ENCODE measurements at places on chromosomes 11 and 22.

DNA sequence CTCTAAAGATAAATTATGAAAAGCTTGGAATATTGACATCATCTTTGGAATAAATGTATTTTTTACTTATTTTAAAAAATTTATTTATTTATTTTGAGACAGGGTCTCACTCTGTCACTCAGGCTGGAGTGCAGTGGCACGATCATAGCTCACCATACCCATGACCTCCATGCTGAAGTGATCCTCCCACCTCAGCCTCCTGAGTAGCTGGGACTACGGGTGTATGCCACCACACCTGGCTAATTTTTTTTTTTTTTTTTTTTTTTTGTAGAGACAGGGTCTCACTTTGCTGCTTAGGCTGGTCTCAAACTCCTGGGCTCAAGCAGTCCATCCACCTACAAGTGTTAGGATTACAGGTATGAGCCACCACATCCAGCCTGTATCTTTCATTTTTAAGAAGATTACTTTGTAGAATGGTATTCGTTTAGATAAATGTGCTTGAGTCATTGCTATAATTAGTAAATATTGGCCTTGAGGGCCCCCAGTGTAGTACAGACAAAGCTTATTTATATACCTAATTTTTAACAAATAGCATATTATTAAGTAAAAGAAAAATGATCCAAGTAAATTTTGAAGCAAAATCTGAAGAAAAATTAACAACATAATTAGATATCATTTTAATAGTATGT, 8.5 kb downstream of the SWAP70 start:
- no peak for DNase-seq

DNA sequence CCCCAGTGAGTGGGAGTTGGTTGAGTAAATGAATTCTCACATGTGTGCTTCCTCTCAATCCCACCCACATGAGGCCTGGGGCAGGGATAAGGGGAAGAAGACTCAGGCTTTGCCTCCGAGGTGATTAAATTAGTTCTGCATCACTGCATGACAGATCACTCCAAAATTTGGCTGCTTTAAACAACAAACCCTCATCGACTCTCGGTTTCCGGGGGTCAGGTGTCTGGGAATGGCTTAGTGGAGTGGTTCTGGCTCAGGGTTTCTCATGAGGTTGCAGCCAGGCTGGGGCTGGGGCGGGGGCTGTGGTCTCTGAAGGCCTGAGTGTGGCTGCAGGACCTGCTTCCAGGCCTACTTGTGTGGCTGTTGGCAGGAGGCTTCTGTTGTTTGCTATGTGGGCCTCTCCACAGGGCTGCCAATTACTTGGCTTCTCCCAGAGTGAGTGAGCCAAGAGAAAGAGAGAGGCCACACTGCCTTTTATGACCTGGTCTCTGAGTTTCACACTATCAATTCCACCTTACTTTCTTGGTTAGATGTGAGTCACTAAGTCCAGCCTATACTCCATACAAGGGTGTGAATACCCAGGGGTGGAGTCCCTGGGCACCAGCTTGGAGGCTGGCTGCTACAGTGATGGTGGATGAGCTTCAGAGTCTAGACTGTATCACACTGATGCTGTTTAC, 15.9 kb downstream of the MOGAT2 start:
- DNase-seq = no peak

GRCh38 chr22:42172773-42173172, 42.2 kb upstream of the CYP2D6 start:
- no peak for DNase-seq

DNA sequence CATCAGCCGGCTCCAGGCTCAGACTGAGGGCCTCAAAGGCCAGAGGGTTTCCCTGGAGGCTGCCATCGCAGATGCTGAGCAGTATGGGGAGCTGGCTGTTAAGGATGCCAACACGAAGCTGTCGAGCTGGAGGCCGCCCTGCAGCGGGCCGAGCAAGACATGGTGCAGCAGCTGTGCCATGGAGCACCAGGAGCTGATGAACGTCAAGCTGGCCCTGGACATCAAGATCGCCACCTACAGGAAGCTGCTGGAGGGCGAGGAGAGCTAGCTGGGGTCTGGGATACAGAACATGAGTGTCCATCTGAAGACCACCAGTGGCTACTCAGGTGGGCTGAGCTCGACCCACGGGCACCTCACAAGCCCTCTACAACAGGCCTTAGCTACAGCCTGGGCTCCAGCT, 4.0 kb upstream of the SCUBE2 start:
- peak; percentile 24 for DNase-seq

DNA sequence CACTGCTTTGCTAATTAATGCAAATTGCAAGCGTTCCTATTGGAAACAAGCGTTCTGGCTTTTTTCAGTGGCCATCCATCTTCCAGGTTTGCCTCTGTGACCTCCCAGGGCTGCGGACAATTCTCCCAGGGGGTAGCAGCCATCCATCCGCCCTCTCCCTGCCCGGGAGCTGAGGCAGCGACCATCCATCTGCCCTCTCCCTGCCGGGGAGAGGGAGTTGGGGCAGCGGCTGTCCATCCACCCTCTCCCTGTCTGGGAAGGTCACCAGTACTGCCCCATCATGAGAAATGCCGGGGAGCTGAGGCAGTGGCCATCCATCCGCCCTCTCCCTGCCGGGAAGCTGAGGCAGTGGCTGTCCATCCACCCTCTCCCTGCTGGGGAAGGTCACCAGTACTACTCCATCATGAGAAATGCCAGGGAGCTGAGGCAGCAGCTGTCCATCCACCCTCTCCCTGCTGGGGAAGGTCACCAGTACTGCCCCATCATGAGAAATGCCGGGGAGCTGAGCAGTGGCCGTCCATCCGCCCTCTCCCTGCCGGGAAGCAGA, 394.7 kb downstream of the BRD1 start:
- DNase-seq = no peak

DNA sequence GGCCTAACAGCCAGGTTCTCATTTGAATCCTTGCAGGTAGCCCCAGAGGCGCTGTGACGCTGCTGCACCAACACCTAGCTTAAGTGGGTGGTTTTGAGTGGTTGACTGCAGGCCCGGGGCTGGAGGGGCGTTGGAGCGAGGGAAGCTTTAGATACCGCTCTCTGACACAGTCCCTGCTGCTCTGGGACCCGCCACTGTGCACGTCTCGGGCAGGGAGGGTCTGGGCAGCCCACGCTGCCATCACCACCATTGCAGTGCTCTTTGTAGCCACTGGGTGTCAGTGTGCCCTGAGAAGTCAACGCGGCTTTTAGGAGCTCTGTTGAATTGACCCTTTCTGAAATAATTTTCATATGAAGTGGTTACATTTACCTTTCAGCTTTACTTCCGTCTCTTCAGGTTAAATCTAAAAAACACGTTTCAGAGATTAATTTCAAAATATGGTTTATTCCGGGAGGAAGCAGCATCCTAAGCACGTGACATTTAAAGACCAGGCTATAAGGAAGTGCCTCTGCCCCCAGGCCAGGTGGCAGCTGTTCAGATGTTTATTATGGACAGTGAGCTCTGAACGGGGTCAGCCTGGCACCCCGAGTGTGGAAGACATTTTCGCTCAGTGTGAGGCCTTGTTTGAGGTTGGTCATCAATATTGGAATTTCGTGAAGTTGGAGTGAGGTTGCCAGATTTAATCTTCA, 30.9 kb upstream of the PARVB start:
- DNase-seq = peak; percentile 69

DNA sequence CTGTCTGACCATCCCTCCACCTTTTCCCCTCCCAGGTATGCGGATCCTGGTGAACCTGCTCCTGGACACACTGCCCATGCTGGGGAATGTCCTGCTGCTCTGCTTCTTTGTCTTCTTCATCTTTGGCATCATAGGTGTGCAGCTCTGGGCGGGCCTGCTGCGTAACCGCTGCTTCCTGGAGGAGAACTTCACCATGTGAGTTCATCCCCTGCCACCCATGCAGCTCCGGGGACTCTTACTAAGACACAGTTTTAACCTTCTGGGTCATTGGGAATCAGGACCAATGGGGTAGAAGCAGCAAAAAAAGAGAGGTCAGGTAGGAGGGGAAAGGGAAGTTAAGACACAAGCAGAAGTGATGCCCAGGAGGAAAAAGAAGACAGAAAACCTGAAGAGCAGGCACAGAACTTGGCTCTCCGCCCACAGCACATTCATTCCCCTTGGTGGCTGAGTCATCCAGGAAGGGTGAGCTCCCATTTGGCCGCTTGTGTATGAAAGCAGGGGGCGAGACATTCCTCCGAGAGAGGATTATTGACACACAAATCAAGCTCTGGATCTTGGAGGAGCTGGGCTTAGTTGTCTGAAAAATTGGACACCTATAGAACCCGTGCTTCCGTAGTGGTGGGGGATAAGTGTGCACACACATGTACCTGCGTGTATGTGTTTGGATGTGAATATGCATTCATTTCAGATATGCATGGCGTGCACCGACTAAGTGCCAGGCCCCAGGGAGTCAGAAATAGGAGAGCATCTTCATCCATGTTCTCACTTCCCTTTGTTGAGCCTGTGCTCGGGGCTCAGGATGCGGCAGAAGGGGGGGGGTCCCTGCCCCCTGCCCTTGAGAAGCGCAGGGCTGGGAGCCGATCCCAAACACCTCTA, 64.2 kb downstream of the CACNA1I start:
- peak; percentile 35 for DNase-seq

DNA sequence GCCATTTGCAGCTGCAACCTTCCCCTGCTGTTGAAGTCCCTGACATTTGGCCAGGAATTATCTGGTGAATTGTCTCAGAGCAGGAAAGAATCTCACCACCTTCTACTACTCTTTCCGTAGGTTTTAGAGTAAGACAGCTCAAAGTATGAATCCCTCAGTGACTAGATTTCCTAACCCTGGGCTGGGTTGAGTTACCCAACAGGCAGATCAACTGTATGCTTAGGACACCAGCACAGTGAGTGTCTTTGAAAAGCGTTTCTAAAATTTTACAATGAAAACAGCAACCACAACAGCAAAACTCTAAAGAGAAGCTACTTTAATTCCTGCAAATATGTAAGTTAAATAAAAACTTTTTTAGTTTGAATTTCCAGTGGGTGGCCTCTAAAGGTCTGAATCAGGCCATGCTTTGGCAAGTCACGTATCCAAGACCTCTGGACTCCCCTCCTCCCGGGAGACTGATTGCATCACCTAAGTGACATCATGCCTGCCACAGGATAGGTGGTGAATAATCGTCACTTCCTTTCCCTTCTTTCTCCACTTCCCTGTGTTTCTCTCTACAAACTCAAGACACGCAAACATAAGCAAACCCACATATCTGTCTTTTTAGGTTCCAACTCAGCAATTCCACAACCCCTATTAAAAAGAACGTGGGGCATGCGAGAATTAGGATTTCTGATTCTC, 7.8 kb downstream of the OR8B12 start:
- DNase-seq = no peak

Measured in stimulated activated CD4-positive, alpha-beta T cell treated with anti-CD3 and anti-CD28 coated beads, Interleukin-2, amount 100 ng/mL, for 24 hours (primary cell).